ENCODE measurements at places on chromosomes 7 and 10.

DNA sequence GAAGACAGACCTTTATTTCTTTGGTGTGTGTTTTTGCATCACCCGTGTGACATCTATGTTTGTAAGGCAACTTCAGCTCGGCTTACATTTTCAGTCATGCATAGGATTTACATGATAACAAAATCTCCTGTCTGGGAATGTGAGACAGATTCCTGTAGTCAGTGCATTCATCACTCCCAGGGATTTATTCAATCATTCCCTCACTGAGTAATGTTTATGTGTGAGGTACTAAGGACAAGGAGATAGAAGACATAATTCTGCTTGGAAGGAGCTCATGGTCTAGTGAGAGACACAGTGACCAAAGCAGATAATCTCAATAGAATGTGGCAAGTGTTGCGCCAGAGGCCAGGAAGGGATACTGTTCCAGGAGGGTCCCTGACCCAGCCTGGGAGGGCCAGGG lies 35.2 kb upstream of the BMPER start:
- DNase-seq = no peak

GRCh38 chr10:19904202-19904661 lies 88.0 kb downstream of the PLXDC2 start:
- DNase-seq = no peak

- DNase-seq = no peak
Observed at GRCh38 chr7:29398011-29398410, 165.6 kb upstream of the PRR15 start.

DNA sequence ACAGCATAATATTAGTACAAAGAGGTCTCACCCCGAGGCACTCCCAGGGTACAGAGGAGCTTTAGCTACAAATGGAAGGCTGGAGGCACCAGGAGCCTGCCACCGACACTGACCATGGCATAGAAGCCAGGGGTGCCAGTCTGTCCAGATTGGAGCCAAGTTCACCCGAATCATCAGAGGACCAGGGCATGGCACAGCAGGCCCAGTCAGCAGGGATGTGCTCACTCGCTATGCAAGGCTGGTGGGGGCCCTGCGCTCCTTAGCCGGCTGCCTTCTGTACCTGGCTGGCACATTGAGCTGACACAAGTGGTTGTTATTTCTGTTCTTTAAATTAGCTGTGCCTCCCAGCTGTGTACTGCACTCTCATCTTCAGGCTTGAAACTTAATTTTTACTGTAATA lies 149.3 kb downstream of the TCERG1L start:
- DNase-seq = no peak

- no peak for DNase-seq
Observed at GRCh38 chr7:134636008-134636449, 10.6 kb upstream of the BPGM start.

DNA sequence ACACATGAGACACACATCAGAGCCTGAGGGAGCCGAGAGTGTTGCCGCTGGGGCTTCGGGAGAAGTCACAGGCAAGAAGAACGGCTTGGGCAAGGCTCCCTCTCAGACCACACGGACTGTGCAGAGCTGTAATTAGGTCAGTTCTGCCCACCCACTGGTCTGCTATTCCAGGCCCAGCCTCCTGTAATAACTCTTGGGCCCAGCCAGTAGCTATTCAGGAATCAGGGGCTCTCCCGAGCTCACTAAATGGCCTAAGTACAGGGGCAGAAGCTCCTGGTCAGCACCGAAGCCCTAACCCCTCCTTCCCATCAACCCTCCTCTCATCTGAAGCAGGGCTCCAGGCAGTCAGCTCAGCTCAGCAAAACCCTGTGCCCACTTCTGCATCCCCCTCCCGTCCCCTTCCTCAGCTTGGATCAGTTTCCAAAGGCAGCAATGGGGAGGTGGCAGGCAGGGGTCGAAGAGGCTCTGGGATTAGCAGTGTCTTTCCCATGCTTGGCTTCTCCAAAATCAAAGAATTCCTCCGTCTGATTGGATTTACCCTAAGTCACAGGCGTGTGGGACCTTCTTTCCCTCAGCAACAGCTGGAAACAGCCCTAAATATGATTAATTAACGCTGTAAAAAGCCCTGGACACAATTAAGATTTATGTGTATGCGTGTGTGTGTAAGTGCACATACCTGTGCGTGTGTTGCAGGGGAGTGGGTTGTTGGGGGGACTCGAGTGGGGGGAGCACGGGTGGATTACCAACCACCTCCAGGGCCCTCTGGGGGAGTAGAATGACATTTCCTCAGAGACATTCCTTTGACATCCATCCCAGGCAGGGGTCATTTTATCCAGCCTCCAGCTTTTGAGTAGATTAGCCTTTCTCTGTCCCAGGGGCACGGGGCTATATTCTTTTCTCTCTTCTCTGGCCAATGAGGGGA lies 48.4 kb upstream of the BTRC start:
- no peak for DNase-seq
